Stimulated activated CD4-positive, alpha-beta T cell treated with anti-CD3 and anti-CD28 coated beads, Interleukin-1b, Interleukin-23, amount 100 ng/mL, for 1 hour (primary cell): ENCODE measurements at places on chromosomes 1 and 21.

- DNase-seq, result no peak
Observed at GRCh38 chr1:184635980-184636431, 118.7 kb downstream of the EDEM3 start.

- no peak for DNase-seq
Observed at GRCh38 chr1:200410566-200410878, 686 bp upstream of the ZNF281 start.

- DNase-seq, result no peak
Observed at GRCh38 chr1:8055973-8056372, 29.9 kb upstream of the ERRFI1 start.

- no peak for DNase-seq
Observed at GRCh38 chr1:2439369-2439768, 27.0 kb upstream of the PEX10 start.

DNA sequence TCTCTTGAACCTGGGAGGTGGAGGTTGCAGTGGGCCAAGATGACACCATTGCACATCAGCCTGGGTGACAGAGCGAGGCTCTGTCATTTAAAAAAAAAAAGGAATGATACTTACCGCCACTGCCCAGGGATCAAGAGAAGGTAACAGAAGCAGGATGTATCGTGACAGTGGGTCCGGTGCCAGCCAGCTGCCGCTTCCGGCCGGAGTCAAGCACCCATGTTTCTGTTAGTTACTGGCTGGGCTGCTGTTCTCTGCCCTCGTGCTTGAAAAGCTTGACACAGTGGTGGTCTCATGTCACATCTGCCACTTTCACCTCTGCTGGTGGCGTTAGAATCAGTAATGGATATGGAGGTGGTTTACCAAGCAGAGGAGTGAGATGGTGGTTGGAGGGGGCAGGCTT is 21.0 kb downstream of the IFNGR2 start:
- no peak for DNase-seq

DNA sequence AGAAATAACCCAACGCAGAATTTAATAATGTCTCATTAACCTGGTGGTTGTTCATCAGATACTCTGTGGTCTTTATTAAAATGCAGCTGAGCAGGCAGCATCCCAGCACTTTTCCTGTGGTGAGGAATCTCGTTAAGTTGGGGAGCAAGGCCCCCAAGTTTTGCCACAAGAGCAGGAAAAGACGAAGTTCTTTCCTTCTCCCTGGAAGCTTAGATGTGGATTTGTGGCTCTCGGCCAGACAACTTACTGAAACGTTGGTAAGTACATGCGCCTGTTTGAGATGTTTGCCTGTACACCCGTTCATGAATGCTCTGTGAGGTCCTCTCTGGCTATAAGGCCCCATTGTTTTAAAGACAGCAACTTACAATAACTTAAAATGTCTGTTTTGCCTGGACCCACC is 34.3 kb upstream of the PDE9A start:
- DNase-seq, result no peak

DNA sequence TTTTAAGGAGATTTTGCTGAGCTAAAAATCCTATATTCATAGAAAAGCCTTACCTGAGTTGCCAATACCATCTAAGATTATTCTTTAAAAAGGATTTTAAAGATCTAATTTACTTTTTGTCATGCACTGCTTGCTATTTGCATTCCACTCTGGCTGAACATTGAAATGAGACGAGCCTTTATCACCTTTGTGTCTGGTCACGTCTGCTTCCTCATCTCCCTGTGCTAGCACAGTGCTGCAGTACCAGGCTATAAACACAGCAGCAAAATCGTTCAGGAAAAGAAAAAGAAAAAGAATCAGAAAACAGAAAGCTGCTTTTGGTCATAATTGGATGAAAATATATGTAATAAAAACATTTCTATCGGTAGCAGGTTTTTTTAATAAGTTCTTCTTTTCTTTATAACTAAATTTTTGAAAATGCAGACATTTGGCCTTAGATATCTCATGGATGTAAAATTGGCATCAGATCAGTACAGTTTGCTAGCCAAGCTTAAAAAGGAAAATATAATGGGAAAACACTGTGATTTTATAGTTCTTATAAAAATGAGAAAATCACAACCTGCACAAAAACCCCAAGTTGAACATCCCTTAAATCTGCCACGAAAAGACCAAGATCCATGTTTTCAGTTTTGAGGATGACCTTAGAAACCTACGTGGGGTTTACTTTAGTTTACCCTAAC is 735.7 kb upstream of the CXADR start:
- DNase-seq, result no peak

GRCh38 chr1:231393668-231394067 is 28.4 kb downstream of the EGLN1 start:
- DNase-seq, result no peak

- no peak for DNase-seq
Observed at GRCh38 chr1:66413136-66413837, 120.7 kb upstream of the SGIP1 start.

- DNase-seq, result no peak
Observed at GRCh38 chr21:41091616-41092015, 76.3 kb upstream of the BACE2 start.

DNA sequence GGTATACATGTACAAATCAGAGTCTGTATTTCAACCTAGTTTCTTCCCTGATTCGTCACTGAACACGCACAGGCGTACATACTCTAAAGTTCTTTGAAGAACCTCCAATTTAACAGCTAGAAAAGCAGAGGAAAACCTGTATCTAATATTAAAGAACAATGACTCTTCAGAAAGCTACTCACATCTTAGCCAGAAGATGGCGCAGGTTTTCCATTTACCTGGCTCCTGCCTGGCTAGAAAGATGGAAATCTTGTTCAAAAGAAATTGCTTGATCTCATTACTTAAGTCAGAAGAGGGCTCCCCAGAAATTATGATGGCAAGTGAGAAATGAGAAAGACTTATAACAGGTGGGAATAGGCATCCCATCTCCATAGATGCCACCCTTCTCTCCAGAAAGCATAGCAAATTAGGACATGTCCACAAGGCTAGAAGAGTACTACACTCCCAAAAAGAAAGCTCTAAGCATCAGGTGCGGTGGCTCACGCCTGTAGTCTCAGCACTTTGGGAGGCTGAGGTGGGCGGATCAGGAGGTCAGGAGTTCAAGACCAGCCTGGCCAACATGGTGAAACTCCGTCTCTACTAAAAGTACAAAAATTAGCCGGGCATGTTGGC is 19.0 kb upstream of the L1TD1 start:
- no peak for DNase-seq

DNA sequence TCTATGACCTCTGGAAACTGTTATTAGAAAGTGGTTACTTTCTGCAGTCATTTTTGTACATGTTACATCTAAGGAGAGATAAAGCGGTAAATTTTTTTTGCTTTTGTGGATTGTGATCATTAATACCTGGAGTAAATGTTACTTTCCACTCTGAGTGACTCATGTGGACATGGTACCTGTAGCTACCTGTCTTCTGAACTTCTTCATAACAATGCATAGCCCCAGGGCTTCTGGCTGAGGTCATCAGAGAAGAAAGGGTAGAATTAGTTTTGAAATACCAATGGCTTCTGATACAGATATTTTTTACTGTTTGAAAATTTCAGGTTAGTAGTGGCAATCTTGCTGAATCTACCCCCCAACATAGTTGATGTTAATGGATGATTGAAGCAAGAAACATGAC is 489.3 kb downstream of the RWDD3 start:
- no peak for DNase-seq

- DNase-seq, result no peak
Observed at GRCh38 chr1:94105957-94106529, 14.9 kb downstream of the ABCA4 start.

DNA sequence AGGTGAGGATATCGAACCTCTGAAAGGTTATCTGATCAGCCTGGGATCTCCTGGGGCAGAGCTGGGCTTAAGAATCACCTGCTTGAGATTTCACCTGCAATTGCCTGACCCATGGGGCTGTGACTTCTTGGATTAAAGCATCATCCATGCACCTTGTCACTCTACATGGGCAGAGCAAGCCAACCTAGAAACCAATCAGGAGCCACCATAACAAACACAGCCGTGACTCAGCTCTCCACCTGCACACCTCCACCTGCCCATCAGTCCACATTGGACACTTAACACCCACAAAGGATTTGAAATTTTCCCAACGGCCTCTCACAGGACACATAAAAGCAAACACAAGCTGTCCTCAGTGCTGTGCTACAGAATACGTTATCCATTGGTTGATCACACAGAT is 35.1 kb upstream of the ETS2 start:
- no peak for DNase-seq

- no peak for DNase-seq
Observed at GRCh38 chr1:5348732-5349465, 643.3 kb downstream of the NPHP4 start.

DNA sequence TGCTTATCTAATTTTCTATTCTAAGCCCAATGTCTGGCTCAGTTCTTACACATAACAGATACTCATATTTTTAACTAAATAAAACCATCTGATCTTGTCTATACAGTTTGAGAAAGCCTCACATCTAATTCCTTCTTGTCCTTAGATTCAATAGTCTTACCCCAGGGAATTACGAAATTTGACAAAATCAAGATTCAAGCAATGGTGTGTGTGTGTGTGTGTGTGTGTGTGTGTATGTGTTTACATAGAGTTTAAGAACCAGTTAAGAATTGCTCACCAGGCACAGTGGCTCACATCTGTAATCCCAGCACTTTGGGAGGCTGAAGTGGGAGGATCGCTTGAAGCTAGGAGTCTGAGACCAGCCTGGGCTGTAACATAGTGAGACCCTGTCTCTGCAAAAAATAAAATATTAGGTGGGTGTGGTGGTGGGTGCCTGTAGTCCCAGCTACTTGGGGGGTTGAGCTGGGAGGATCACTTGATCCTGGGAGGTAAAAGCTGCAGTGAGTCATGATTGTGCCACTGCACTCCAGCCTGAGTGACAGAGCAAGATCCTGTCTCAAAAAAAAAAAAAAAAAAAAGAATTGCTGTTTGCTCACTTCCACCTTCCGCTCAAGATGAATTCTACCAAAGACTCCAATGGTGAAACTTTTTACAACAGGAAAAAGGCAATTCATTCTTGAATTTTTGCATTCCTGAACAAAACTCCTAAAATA is 6.2 kb downstream of the WDR64 start:
- DNase-seq, result no peak

GRCh38 chr1:19923137-19923952 is at the start of gene PLA2G2E:
Gene PLA2G2E, minus strand, starts transcription at chr1:19923617. Its CDS starts 58 bp downstream, at chr1:19923559.
- no peak for DNase-seq

- DNase-seq, result no peak
Observed at GRCh38 chr1:204128464-204128963, 23.3 kb downstream of the ETNK2 start.

DNA sequence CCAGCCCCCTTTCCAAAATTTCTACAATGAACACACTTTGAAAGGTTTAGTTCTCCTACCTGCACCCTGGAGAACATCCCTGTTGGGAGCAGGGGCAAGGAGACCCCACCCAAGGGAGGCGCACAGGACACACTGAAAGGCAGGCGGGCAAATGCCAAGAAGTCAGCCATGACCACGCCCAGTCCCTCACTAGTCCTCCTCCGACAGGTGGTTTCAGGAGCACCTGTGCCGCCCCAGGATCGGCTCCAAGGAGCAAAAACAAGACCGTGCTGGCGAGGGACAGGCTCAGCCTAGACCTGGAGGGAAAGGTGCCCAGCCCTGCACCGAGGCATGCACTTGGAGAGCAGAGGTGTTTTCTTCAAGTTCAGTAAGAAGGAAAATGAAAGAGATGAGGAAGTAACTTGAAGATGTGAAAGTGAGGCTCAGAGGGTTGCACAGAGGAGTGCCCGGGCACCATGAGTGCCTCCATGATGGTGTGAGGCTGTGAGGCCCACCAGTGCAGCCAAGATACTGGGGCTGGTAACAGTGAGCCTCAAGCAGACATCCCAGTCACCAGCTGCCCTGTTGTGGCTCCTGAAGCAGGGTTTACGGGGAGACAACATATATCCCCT is 19.6 kb upstream of the NADK start:
- no peak for DNase-seq

DNA sequence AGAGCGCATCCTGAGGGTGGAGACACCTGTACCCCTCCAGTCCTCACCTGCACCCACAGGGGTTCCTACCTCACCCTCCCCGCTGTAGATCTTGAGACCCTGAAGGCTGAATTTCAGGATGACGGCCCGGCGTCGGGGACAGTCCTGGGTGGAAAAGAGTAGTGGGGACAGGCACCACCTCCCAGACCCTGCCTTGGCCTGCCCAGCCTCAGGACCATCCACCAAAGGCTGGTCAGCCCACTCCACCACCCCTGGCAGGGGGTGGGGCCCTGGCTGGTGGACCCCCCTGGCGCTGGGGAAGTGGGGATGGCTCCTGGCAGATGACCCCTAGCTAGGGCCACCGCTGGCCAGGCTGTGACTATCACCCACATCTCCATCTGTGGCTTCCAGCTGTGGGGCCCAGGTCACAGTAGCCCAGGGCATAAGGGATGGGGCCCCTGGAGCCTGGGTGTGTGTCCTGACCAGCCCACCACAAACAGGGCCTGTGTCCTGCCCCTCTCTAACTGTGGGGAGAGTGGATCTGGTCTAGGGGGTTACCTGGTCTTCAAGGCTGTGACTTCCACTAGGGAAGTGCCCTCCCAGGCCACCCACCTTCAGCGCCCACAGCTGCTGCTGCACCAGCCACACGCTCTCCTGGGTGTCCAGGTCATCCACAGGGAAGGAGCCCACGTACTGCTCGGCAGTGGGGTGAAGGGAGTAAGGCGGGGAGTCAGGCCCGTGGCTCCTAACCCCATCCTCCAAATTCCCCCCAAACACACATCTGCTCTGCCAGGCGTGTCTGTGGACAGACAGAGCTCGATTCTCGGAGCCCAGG is 5.4 kb downstream of the SH2D5 start:
- no peak for DNase-seq

DNA sequence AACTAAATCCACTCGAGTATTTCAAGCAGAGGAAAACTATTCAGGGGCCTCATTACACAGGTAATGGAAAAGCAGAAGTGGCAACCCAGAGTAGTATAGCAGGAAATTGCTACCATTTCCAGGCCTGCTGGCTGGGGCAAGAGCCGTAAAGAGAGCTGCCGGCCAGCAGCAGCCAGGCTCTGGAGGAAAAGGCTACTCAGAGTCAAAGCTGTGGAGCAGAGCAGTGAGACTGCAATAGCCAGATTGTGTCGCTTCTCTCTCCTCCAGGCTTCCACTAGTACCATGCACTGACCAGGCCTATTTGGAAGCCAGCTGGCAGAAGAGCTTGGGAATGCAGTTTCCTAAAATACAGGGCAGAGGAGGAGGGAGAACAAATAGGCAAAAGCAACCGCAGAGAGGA is 155.5 kb downstream of the OMA1 start:
- no peak for DNase-seq

DNA sequence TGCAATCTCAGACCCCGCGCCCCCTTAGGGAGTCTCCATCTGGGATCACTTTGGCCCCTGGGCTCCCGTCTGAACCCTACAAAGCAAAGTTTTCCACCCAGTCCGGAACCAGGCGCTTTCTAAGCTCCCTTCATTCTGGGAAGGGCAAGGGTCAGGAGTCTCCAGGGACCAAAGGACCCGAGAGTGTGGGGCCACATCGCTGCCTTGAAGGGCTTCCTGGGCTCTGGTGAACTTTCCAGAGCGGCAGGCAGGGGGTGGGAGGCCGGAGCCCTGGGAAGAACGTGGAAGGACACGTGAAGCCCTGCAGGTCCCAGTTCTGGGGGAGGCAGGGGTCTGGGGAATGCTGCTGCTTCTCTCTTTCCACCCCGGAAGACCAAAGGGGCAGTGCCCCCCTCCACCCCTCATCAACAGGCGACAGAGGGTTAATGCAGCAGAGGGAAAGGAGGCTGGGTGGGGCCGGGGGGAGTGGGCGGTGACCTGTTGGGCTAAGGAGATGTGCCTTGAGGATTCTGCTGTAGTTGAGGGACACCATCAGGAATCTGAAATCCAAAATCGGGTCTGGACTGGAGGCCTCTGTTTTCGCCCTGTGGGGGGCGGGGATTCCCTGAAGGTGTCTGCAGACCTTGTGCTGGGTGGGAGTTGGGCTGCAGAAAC is 734 bp downstream of the CDK18 start:
- no peak for DNase-seq
